CD4-positive, CD25-positive, alpha-beta regulatory T cell (primary cell): ENCODE measurements at places on chromosomes 13 and 19. TPM values are rescaled to one million over a fixed set of nuclear protein-coding genes. Genes with fewer than 3 reads are reported as not detected.

- H3K27ac ChIP-seq: no peak overlapping the region
- no peaks in the 10 kb centered on the region for H3K36me3 ChIP-seq
- DNase-seq: no peak
- no peaks in the 10 kb centered on the region for H3K27me3 ChIP-seq
- no peaks in the 10 kb centered on the region for H3K4me1 ChIP-seq
Measured at GRCh38 chr19:51546650-51547396, 15.4 kb upstream of the SIGLEC6 start.

DNA sequence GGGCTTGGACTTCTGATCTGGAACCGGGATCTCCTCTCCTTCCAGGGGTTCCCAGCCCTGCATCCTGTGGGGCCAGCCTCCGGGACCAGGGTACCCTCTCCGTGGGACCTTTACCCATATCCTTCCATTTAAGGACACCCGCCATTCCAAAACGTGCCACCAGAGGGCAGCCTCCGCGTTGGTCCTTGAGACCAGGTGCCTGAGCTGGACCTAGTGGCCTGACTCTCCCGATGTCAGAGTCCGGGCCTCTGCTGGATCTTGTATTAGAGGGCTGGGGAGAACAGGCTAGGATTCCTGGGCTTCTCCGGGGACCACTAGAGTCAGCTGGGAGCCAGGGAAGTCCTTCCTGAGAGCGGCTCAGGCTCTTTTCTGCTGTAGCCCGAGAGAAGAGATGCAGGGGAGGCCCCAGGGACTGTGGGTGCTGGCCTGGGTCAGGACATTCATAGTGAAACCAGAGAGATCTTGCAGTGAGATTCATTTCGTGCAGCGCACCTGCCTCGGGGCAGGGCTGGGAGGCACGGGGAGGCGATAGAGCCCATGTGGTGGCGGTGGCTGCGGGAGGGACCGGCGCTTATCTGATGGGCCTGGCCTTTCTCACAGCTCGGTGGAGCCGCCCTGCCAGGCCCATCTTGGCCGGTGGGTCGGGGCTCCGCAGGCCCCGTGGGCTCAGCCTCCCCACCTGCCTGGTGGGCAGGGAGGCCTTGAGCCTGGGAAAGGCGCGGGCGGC, 9.8 kb upstream of the SLC7A10 start:
- H3K4me1 ChIP-seq: peaks cover 19% of the 10 kb centered on the region
- H3K27me3 ChIP-seq: no peaks in the 10 kb centered on the region
- peak overlapping the region; percentile 72 for H3K4me3 ChIP-seq
- peak; percentile 64 for DNase-seq

GRCh38 chr13:51811046-51811445, 7.1 kb upstream of the DHRS12 start:
- H3K4me3 ChIP-seq: no peak overlapping the region
- H3K27ac ChIP-seq: no peak overlapping the region
- no peaks in the 10 kb centered on the region for H3K27me3 ChIP-seq
- H3K36me3 ChIP-seq: peaks cover 14% of the 10 kb centered on the region
- no peak for DNase-seq

The LSR gene
- total RNA-seq: 28.1 TPM

- H3K27me3 ChIP-seq: no peaks in the 10 kb centered on the region
- H3K4me1 ChIP-seq: peaks cover 80% of the 10 kb centered on the region
- peaks cover 18% of the 10 kb centered on the region for H3K36me3 ChIP-seq
- no peak for DNase-seq
- H3K4me3 ChIP-seq: no peak overlapping the region
Measured at GRCh38 chr13:99288089-99288488, 19.1 kb downstream of the GPR183 start.

DNA sequence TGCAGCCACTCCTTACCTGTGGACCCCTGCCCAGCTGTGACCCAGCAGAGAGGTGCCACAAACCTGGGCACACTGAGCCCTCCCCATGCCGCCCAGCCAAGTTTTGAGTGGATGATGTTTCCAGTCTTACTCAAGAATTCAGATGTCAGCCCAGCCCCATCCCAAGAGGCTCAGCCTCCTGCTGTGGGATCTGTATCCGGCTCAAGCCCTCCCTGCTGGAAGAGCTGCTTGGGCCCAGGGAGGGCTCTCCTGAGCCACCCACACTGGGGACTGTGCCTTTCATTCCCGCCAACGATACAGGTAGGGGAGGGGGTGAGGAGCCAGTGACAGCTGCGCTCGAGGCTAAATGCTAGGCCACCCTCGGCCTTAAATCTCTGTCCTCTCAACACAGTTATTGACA, 5.9 kb upstream of the SLC7A9 start:
- no peaks in the 10 kb centered on the region for H3K36me3 ChIP-seq
- no peak overlapping the region for H3K27ac ChIP-seq
- no peak for DNase-seq
- no peaks in the 10 kb centered on the region for H3K27me3 ChIP-seq

GRCh38 chr19:42191855-42192254, 25.6 kb downstream of the DEDD2 start:
- peaks cover 5% of the 10 kb centered on the region for H3K36me3 ChIP-seq
- DNase-seq: no peak
- H3K27me3 ChIP-seq: no peaks in the 10 kb centered on the region
- peaks cover 27% of the 10 kb centered on the region for H3K4me1 ChIP-seq

GRCh38 chr19:51253088-51253806, 2.4 kb downstream of the SIGLECL1 start:
- no peaks in the 10 kb centered on the region for H3K27me3 ChIP-seq
- no peak for DNase-seq
- H3K36me3 ChIP-seq: no peaks in the 10 kb centered on the region
- peaks cover 25% of the 10 kb centered on the region for H3K4me1 ChIP-seq

GRCh38 chr13:41960637-41961465, at the start of gene VWA8:
Gene VWA8 (minus strand): TSS chr13:41961109. CDS start chr13:41961015, 94 bp downstream.
- peak within 1 kb of the TSS; percentile 47 for H3K27ac ChIP-seq
- H3K27me3 ChIP-seq: no peaks in the 10 kb centered on the region
- H3K4me3 ChIP-seq: peak within 1 kb of the TSS; percentile 89
- peaks cover 24% of the 10 kb centered on the region for H3K4me1 ChIP-seq

- peaks cover 11% of the 10 kb centered on the region for H3K4me1 ChIP-seq
- H3K4me3 ChIP-seq: no peak overlapping the region
- no peaks in the 10 kb centered on the region for H3K27me3 ChIP-seq
- H3K27ac ChIP-seq: no peak overlapping the region
- DNase-seq: no peak
- peaks cover 32% of the 10 kb centered on the region for H3K36me3 ChIP-seq
Measured at GRCh38 chr19:6754653-6755463, 12.4 kb downstream of the SH2D3A start.

DNA sequence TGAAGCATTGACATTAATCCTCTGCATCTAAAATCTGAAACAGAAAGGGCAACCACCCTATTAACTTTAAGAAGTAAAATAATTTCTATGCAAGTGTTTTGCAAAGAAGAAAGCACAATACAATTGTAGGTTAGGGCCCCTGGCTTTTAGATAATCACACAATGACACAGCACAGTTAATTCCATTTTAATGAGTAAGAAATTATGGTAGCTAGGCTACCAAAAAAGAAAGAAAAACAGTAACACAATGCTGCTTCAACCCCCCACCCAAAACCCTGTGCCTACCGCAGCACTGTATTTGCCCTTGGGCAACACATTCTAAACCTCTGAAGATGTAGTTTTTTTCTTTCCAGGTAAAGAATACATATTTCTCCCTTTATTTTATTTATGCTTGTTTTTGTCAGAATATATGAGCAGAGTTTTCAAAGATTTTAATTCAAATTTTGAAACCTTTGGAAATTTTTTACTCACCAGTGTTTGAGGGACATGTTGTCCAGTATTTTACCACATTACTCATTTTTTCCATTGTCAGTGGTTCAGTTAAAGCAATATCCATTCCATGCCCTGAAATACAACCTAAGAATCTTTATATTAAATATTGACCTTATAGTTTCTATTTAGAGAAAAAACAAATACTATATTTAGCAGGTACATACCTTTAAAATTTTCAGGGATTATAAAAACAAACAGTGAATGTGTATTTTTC, 21.1 kb downstream of the SOHLH2 start:
- H3K36me3 ChIP-seq: no peaks in the 10 kb centered on the region
- H3K27me3 ChIP-seq: no peaks in the 10 kb centered on the region
- H3K4me1 ChIP-seq: no peaks in the 10 kb centered on the region
- H3K27ac ChIP-seq: no peak overlapping the region

The C5AR1 gene
- 0.91 TPM for total RNA-seq

DNA sequence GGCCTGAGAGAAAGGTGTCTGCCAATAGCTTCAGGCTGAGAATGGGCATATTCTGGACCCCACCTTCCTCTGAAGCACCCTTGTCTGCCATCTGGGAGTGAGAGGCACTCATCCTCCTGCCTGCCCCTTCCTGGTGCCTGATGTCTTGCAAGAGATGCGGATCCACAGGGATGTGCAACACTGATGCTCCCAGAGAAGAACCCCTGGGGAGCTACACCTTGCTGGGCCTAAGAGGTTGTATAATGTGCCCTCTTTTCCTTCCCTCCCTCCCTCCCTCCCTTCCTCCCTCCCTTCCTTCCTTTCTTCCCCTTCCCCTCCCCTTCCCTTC, 34.6 kb downstream of the ADPRHL1 start:
- no peak for DNase-seq
- no peak overlapping the region for H3K4me3 ChIP-seq
- no peaks in the 10 kb centered on the region for H3K27me3 ChIP-seq

- no peak overlapping the region for H3K4me3 ChIP-seq
- no peak for DNase-seq
- H3K36me3 ChIP-seq: no peaks in the 10 kb centered on the region
Measured at GRCh38 chr19:51799034-51799773, 4.2 kb downstream of the FPR3 start.

The ZNF302 gene
- total RNA-seq: 14.6 TPM

GRCh38 chr19:12881172-12881808, at the start of gene DNASE2:
Gene DNASE2 (minus strand): TSS chr19:12881449. CDS start chr19:12881375, 74 bp downstream.
- H3K4me3 ChIP-seq: peak within 1 kb of the TSS; percentile 61
- no peaks in the 10 kb centered on the region for H3K27me3 ChIP-seq
- peaks cover 34% of the 10 kb centered on the region for H3K4me1 ChIP-seq

The CYP2A6 gene
- total RNA-seq: not detected
